ENCODE measurements at places on chromosomes 2 and 18.
A peak's percentile ranks its signal among the peaks of the same experiment; 100 is the strongest.

DNA sequence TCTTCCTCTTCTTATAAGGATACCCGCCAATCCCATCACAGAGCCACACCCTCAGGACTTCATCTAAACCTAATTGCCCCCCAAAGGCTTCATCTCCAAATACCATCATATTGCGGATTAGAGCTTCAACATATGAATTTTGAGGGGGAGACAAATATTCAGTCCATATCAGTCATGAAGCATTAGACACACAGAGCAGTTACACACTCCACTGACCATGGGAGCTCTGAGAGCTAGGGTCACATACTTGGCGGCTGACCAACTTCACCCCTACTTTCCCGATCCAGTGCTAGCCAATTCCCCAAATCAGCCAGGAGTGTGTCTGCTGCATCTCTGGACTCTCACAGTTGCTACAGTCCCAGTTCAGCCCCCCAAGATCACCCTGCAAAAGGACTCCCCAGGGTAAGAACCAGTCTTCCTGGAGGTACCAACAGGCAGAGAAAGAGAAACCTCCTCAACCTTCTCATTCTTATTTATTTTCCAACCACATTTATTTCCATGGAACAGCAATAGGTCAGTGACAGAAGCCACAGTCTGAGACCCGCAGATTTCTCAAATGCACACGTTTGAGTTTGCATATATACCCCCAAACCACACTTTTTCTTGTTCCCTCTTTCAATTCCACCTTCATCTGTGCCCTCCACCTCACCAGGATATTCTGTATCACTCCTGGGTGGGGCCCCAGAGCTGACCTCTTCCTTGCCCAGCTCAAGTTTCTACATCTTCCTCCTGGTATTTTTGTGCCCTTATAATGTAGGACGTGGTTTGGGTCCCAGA, 33.3 kb downstream of the SPP2 start:
- DNase-seq = no peak

GRCh38 chr2:172169611-172170010, 66.9 kb upstream of the DLX2 start:
- no peak for DNase-seq

DNA sequence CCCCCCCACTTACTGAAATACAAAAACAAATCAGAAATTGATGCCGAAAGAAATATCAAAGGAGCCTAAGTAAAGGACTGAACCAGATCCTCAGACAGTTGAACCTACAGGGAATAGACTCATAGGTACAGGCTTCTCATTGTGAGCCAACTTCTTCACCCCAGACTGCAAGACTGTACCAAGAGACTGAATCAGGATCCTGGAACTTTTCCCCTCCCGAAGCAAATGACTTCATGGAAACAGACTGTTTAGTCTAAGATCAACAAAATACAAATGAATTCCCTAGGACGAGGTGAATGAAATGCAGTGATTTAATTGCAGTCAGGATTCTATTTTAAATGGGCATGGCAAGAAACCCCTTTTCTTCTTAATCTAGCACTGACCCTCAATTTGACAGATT, 53.6 kb upstream of the RNF152 start:
- DNase-seq = no peak

GRCh38 chr2:11227595-11227994, 72.3 kb downstream of the SLC66A3 start:
- no peak for DNase-seq

DNA sequence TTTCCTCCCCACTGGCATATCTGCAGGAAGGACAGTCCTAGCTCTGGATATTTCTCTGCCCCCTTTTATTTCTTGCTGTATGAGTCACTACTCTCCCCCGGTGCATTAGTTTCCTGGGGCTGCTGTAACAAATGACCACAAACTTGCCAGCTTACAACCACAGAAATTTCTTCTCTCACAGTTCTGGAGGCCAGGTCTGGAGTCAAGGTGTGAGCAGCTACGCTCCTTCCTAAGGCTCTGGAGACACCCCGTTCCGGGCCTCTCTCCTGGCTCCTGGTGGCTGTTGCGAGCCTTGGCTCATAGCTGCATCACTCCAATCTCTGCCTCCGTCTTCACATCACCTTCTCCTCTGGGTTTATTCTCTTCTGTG, 34.1 kb downstream of the PTPRM start:
- DNase-seq = no peak

DNA sequence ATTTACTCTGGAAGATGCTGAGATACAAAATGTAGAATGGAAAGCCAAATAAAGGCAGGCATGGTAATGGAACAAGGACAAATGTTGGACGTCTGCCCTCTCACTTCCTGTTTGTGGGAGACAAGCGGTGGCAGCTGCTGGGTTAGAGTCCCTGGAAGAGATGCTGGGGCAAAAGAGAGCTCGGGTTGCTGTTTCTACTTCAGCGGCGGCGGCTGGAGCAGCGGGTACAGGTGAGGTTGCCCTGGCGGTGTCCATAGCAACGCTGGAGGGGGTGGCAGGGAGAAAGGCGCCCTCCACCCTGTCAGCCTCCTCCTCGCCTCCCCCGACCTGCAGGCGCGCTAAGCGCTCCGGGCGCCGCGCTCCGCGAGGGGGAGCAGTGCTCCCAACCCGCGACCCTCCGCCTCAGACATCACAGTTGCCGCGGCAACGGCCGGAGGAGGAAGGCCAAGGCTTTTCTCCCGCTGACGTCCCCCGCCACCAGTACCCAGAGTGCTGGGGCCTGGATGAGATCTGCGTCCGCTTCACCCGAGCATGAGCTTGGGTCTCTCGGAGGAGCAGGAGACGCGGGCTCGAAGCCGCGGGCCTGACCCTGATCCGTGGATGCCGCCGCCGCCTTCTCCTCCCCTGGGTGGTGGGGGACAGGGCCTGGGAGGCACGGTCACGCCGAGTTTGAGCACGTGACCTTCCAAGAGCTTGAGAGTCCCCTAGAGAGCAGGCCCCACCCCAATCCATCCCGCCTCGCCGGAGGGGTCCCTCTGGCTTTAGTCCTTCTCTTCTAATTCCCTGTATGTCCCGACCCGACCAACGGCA, 65.6 kb downstream of the NOL4 start:
- DNase-seq = peak; percentile 90

- no peak for DNase-seq
These were observed 313.2 kb upstream of the ZEB2 start for GRCh38 chr2:144833075-144833637.

DNA sequence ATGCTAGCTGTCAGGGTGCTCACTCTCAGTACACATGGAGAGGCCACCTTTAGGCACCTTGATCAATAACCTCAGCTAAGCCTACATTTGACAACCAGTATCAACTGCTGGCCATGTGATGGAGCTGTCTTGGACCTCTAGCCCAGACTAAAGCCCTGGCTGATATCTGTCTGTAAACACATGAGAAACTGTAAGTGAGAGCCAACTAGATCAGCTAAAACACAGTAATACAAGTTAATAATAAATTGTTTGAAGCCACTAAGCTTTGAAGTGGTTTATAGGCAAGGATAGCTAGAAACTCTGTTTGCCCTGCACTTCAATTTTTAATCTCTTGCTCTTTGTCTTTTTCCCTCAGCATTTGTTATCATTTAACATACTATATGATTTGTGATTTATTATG, 407.1 kb downstream of the SPAG16 start:
- no peak for DNase-seq

GRCh38 chr2:176445956-176446355, 176.7 kb downstream of the MTX2 start:
- DNase-seq = no peak

DNA sequence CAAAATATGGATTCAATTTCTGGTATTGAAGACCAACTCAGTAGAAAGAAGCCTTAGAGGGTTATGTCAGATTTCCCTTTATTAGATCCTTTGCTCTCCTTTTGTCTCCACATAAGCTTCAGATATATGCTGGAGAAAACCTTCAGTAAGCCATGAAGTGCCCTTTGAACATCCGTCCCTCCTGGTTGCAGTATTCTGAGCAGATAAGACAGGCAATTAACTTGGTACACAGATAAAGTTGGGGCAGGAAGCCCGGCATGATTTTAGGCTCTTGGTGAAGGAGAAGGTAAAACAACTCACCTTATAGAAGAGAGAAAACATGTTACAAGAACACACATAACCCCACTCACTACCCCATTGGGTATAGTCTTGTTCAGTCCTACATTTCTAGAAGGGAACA, 76.4 kb downstream of the SRD5A2 start:
- no peak for DNase-seq

GRCh38 chr2:239472235-239472775, 71.5 kb upstream of the HDAC4 start:
- DNase-seq = no peak

DNA sequence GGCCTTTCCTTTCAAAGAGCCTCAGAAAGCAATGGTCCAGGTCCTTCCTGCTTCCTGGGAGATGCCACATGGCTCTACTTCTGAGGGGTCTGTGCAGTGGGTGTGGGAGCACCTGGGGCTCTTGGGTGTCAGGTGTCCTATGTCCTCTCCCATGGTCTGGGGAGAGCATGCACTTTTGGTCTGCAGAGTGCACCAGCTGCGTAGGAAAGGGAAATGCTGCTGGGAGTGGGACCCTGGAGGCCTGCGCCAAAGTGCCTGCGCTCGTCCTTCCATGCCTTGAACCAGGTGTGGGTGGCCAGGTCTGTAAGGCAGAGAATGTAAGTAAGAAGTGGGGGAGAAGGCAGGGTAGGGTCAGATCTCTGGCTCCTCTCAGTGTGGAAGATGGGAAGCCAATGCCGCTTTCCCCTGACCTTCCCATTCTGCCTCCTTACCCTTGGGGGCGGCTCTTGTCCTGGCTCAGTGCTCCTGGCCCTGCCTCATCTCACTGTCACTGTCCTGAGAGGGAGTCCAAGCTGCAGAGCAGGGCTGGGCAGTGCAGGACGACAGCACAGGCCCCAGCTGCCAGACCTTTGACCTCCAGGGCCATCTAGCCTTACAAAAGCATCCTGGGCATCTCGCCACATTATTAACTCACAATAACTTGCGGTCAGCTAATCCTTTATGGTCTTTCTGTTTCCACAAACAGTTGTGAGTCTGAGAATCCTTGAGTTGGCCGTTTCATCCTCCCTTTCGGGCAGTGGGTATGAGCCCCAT, 6.6 kb upstream of the PROM2 start:
- no peak for DNase-seq

- DNase-seq = peak; percentile 36
These were observed 2156.0 kb upstream of the PIK3C3 start for GRCh38 chr18:39799006-39799405.

DNA sequence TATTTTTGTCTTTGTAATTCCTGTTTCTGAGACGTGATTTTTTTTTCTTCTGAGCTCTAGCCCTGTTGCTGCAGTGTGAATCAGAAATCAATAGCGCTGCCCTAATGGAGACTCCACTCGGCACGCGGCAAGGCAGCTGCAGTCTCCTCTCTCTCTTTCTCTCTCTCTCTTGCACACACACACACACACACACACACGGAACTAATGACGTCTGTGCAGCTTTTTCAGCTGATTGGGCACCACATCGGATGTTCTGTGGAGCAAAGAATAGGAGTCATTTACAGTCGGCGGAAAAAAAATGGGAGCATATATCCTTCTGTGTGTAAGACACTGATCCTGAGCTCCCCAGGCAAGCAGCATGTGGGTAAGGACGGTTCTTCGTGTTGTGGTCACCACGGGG, 2.0 kb upstream of the MYT1L start:
- no peak for DNase-seq

GRCh38 chr18:5463390-5463789, 80.4 kb downstream of the EPB41L3 start:
- DNase-seq = no peak

DNA sequence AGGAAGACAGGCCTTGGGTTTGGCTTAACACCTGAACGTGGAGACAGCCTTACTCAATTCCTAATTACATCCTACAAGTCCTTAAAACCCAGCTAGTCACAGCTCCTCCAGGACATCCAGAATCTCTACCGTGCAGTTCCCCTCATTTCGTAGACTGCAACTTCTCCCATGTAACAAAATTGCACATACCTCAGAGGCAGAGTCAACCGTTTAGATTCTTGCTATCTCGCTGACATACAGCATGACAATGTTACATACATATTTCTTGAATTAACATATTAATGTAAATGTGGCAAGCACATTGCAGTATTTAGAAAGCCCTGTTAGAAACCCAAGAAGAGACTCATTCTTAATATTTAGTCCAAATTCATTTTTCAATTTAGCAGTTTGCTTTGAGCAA, 358.7 kb downstream of the SETBP1 start:
- DNase-seq = no peak

DNA sequence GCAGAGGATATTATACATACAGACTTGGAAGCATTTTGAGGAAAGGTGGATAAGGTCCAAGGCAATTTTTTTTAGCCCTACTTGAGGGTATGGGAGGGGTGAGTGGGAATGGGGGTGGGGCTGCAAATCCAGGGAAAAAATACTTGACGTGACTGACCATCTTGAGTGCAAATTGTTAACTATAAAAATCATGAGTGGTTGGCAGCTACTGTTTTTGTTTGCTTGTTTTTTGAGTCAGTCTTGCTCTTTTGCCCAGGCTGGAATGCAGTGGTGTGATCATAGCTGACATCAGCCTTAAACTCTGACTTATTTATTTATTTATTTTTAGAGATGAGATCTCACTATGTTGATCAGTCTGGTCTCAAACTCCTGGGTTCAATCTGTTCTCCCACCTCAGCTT, 458.8 kb downstream of the PIK3C3 start:
- DNase-seq = no peak

- peak; percentile 56 for DNase-seq
These were observed 260.8 kb downstream of the RDH14 start for GRCh38 chr2:18299423-18300212.

GRCh38 chr2:161552015-161552414, 72.2 kb upstream of the SLC4A10 start:
- DNase-seq = no peak

- DNase-seq = no peak
These were observed 121.0 kb downstream of the RBMS1 start for GRCh38 chr2:160372585-160372984.

DNA sequence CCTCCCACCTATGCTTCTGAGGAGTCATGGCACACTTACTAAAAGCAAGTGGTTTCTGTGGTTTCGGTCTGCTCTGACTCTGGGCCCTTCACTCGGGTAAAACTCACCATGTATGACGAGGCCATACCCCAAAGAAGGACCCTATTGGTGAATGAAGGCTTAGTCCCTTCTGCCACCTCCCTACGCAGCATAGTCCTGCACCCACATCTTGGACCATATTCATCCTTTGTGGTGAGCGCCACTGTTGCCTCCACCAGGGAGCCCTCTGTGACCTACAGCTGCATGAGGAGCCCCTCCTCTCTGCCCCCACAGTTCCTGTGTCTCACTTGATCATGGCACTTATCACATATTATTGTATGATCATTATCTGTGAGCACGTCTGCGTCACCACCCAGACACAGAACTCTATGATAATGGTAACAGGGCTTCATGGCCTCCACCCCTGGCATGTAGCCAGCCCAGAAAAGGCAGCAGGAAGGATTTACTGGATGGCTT, 113.3 kb downstream of the TFCP2L1 start:
- no peak for DNase-seq

DNA sequence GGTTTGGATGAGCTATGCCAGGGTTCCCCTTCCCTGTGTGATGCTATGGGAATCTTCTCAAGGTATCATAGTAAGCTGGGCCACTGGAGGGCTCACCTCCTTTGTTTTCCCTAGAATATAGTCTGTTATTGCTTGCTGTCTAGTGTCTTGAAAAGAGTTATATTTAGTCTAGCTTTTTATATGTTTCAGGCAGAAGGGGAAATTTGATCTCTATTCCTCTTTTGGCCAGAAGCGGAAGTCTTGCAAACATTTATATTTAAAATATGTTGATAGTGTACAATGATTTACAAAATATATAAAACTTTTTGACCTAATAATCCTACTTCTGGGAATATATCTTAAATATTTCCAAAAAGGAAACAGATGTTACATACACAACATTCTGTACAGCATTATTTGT, 260.7 kb downstream of the FHOD3 start:
- DNase-seq = no peak

Data from ELF-1 (cell line).